Stimulated activated CD4-positive, alpha-beta T cell treated with anti-CD3 and anti-CD28 coated beads, Interleukin-15, amount 100 ng/mL, for 48 hours (primary cell): ENCODE measurements at places on chromosomes 5 and 9.

DNA sequence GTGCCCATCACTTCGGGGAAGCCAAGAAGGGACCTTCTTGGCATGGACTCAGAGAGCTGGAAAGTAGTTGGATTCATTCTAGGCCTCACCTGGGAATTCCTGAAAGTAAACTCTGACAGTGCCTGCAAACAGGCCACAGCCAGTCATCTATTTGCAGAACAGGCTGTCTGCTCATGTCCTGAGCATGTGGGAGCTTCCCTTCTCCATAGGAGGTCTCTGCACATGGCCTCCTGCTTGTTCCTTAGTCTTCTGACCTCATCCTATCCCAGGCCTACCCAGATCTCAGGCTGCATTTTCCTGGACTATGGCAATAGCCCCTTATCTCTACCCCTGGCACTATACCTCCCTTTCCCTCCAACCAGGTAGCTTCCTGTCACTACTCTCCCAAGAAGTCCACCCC lies 67.2 kb upstream of the FSTL4 start:
- no peak for DNase-seq

- DNase-seq = no peak
These were observed 63.6 kb upstream of the BOD1 start for GRCh38 chr5:173679909-173680630.

GRCh38 chr5:61132559-61132958 lies 29.7 kb downstream of the SMIM15 start:
- no peak for DNase-seq

GRCh38 chr5:167773668-167774301 lies 517.7 kb upstream of the WWC1 start:
- no peak for DNase-seq
